ENCODE measurements at places on chromosomes 3 and 15.

DNA sequence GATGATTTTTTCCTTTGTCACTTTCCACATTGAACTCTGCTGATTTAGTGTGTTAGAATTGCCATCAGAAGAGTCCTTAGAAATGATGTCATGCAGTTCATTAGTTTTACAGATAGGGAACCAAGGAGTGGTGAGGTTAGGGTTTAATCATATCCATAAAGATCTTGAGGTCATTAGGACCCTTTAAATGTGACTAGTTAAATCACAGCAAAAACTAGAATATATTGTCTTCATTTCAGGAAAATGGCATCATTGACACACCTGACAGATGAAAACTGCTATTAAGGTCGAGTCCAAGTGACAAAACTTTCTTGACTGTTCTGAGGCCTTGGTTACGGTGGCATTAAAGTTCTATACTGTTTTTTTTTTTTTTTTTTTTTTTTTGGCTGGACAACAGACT is 50.5 kb downstream of the MBNL1 start:
- no peak for DNase-seq

DNA sequence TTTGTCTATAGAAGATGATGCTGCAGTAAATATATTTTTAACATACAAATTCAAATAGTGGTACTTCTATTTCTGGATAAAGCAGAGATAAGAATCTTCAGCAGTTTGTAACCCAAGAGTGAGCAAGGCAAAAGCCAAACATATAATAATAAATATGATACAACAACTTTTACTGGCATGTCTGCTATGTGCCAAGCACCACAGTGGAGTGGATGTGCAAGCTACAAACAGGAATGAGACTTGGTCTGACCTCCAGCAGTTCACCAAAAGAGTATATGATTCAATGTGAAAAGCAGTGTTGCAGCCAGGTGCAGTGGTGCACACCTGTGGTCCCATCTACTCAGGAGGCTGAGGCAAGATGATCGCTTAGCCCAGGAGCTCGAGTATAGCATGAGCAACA is 395.6 kb downstream of the EPHB1 start:
- DNase-seq, result no peak

- no peak for DNase-seq
Observed at GRCh38 chr15:98805434-98806274, 157.3 kb downstream of the IGF1R start.

DNA sequence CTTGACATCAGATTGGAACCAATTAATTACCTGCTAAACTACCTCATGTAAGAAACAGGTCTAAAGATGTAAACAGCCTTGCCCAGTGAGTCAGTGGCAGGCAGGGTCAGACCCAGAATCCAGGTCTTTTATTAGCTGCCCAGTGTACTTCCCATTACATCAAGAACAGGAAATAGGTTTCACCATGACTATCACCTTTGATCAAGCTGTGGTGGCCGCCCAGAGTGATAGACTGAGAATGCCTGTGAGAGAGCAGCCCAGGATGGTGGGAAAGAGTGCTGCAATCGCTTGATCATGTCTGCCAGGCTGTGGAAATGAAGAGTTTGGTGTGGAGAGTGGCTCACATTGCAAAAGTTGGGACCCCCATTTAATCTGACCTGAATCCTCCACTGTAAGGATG is 61.3 kb upstream of the PIAS1 start:
- no peak for DNase-seq

GRCh38 chr15:31236184-31237042 is 90.2 kb upstream of the KLF13 start:
- no peak for DNase-seq

GRCh38 chr3:43345246-43345645 is 58.9 kb downstream of the SNRK start:
- DNase-seq, result no peak

DNA sequence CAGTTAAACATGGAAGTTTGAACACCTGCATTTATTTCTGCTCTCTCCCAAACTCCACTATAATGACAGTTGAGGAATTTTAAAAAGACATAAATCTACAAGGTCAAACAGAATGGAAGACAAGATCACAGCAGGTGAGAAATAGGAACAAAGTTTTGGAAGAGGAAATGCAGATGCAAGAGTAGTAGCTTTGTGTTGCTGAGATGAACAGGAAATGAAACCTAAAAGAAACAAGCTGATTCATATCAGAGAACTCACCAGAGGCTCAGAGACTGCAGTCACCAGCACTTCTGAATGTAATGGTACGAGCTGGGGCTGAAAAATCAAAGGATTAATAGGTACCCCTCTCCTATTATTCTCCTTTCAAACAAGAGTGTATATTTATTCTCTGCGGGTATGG is 459.9 kb downstream of the RAP2B start:
- DNase-seq, result no peak

- no peak for DNase-seq
Observed at GRCh38 chr3:136042608-136043221, 77.2 kb downstream of the PPP2R3A start.

GRCh38 chr3:158649791-158650190 is 5.5 kb downstream of the GFM1 start:
- DNase-seq, result no peak

DNA sequence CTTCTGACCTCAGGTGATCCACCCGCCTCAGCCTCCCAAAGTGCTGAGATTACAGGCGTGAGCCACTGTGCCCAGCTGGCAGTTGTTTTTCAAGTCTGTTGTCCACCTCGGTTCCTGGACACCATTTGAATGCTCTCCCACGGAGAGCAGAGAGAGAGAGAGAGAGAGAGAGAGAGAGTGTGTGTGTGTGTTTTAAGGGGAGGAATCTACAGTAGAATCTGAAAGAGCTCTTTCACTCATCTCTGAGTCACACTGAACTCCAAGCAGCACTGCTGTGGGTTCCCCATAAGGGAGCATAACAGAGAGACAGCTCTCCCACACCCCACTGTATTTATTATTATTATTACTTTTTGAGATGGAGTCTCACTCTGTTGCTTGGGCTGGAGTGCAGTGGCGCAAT is 156.6 kb downstream of the RPLP1 start:
- no peak for DNase-seq

DNA sequence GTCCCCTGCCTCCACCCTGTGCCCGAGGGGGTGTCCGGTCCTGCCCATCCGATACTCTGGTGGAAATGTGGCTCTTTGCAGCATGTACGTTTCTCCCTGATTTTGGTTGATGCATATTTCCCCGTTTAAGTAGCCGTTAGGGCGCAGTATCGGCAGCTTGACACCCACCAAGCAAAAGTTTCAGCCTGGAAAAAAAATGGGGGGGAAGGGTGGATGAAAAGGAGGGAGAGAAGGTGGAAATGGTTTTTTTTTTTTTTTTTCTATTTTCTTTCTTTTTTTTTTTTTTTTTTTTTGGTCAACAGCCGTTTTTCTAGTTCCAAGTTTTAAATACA is 1.3 kb downstream of the RAP2B start:
- DNase-seq, result no peak

- DNase-seq, result no peak
Observed at GRCh38 chr15:63234451-63234870, 42.9 kb upstream of the APH1B start.

DNA sequence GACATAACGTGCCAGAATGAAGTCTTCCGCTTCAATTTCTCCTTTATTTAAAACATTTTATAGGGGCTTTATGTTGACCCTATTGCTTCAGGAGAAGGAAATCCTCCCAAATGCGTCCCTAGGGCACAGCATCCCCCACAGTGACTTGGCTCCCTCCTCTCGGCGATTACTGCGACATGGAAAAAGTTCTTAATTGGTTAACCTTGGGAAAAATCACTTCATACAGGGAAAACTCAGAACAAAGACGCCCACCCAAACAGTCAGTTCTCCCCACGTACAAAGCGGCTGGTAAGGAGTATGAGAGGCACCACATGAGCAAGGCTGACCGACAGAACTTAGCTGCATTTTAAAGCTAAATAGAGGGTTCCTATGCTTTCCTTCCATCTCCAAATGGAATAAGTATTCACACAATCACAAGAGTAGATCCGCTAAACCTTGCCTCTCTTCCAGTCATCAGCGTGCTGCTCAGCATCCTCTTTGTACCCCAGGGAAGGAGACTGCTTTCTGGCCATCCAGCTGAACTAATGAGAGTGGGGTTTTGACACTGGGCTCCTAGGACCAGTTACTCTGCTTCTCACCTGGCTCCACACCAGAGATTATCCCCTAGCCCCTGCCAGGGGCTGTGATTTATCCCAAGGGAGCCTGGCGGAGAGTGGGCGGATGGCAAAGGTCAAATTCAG is 415.3 kb upstream of the WNT5A start:
- no peak for DNase-seq

DNA sequence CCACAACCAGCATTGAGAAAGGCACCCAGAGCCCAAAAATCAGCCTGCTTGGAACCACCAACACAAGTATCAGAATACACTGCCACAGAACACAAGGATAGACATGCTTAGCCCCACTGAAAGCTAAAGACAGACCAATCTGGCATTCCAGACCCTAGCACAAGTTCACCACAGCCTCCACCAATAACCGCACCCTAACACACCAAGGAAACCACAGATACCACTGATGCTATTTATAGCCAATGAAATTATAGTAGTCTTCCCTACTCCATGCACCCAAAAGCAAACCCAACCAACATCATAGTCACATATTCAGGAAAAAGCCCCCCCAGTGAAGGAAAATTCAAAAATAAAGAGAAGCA is 83.9 kb upstream of the STT3B start:
- no peak for DNase-seq

DNA sequence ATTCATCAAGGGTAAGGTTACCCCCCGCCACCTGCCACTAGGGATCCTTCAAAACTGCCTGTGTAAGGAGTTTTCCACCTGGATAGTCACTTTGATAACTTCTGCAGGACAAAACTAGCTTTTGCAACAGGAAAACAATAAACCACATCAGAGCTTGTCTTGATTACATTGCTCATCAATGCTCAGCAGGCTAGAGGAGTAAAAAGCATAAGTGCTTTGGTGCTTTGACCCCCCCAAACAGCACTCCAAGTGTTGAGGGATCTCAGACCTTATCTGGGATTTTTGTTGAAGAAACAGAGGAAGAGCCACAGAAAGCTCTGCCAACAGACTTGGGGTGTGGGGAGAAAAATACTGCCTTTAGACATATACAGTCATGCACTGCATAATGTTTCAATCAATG is 10.8 kb upstream of the PHLDB2 start:
- no peak for DNase-seq

DNA sequence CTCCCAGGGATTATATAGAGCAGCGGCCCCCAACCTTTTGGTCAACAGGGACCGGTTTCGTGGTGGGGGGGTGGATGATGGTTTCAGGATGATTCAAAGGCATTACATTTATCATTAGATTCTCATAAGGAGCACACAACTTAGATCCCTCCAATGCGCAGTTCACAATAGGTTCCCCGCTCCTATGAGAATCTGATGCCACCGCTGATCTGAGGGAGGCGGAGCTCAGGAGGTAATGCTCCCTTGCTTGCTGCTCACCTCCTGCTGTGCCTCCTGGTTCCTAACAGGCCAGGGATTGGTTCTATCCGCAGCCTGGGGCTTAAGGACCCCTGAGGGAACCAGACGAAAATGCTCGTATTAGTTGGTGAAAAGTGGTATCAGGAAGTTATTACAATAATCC is 1.3 kb upstream of the HACD2 start:
- no peak for DNase-seq

GRCh38 chr3:65597952-65598413 is 440.7 kb downstream of the MAGI1 start:
- no peak for DNase-seq

DNA sequence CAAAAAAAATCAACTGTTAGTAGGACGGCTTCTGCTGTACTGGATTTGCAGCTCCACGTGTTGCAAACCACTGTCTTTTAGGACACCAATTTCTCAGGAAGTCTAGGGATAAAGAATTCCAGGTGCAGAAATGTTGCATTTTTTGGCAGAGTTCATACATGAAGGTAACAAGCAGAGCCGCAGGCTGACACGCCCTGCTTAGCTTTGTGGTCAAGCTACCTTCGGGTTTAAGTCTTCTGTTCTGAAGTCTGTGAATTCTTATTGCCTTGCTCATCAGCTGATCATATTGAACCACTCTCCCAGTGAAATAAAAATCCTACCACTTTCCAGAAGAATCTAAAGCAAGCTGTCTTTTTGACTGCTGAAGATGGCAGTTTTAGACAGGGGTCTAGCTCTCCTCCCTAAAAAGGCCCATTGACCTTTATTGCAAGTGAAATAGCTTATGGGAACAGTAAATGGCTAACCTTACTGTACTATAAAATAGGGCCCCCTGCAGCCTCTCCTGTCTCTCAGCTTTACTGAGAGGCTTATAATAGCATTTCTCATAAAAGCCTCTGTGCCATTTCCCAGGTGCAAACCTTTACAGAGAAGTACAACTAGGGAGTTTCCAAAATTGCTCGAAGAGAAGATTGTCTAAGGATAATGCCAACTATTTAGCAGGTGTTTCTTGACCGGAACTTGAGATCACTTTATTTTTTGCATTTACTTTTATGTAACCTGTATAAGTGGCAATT is 262.2 kb upstream of the IL12A start:
- no peak for DNase-seq

GRCh38 chr15:62142736-62143135 is 22.3 kb downstream of the C2CD4B start:
- no peak for DNase-seq

GRCh38 chr3:66367979-66368378 is 132.8 kb downstream of the LRIG1 start:
- no peak for DNase-seq

GRCh38 chr15:85485956-85486567 is 105.7 kb downstream of the AKAP13 start:
- peak; percentile 33 for DNase-seq

DNA sequence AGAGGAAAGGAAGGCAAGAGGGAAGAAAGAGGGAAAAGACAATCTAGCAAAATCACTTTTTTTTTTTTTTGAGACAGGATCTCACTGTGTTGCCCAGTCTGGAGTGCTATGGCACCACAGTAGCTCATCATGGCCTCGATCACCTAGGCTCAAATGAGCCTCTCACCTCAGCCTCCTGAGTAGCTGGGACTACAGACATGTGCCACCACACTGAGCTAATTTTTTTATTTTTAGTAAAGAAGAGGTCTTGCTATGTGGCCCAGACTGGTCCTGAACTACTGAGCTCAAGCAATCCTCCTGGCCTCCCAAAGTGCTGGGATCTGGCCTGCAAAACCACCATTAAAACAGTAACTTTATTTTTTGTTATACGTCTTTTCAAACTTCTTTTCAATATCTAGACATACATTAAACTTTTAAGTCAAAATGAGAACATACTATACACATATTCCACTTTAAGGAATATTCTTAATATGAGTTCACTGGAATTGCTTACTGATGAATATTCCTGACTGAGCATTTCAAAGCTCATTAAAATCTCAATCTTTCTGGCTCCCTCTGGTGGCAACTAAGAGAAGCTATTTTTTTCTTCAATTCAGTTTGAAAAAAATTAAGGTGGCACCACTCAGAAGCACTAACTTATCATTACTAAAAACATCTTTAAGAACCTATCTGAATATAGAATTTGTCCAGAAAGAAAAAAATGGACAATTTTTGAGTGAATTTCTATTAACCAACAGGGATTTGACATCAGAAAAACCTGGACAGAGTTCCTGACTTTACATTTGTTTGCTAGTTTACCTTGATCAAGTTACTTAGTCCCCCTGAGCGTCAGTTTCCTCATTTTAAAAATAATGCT is 40.9 kb downstream of the UACA start:
- DNase-seq, result no peak

- no peak for DNase-seq
Observed at GRCh38 chr3:194275291-194275690, 75.8 kb downstream of the CPN2 start.

GRCh38 chr3:42544492-42545283 is 37.1 kb downstream of the SEC22C start:
- no peak for DNase-seq

GRCh38 chr3:142106548-142106947 is 42.8 kb downstream of the TFDP2 start:
- DNase-seq, result no peak

GRCh38 chr3:65146179-65146578 is 458.4 kb upstream of the ADAMTS9 start:
- DNase-seq, result no peak

All from stimulated activated CD8-positive, alpha-beta memory T cell treated with anti-CD3 and anti-CD28 coated beads, Interleukin-2, amount 100 ng/mL, for 1 hour (primary cell).